NCI-H2029 (cell line): ENCODE measurements at places on chromosomes 16 and 17.

GRCh38 chr16:7497691-7498090 lies 165.0 kb downstream of the RBFOX1 start:
- DNase-seq = no peak

DNA sequence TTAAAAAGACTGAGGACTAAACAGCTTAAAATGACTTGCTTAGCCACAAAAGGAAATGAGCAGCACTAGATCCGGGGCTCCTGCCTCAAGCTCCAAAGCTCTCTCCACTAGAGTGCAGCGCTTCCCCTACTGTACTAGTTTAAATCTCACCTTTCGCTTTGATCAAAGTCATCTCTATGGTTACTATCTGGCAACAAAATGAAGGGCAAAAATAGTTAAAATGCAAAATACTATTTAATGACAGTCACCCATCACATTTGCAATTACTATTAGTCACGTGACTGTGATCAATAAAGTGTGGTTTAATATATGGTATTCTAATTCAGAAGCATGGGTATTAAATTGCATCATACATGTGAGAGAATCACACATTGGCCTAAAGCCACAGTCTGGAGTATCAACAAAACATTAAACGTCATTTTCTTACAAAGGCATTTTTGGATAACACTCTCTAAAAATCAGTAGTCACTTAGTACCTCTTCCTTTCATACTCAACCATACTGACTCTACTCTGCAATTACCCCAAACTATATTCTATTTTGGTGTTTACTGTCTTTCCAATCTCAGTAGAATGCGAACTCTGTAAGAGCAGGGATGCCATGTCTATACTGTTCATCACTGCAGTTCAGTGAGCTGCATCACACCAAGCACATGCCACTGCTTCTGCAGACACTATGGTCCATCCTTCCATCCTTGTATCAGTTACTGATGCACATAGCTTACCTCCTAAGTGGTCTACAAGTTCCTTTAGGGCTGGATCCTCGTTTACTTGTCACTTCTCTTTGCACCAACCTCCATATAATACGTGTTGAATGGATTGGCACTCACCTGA lies 6.2 kb downstream of the PSMD12 start:
- peak; percentile 17 for DNase-seq

- DNase-seq = no peak
Measured at GRCh38 chr16:87435372-87436224, 43.5 kb downstream of the MAP1LC3B start.

DNA sequence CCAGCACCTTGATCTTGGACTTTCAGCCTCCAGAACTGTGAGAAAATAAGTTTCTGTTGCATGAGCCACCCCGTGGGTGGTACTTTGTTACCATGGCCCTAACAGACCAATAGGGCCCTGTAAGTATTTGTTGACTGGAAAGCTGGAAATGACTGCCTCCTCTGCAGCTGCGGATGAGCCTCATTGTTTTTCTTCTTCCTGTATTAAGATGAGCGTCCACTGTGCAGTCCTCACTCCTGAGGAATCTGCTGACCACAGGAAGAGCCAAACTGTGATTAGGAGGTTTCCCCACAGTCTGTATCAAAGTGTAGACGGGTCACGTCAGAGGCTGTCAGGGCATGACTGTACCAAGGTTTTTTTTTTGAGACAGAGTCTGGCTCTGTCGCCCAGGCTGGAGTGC lies 12.2 kb upstream of the AKTIP start:
- DNase-seq = no peak

- DNase-seq = no peak
Measured at GRCh38 chr16:78509965-78510364, 410.5 kb downstream of the WWOX start.

- DNase-seq = no peak
Measured at GRCh38 chr16:30914830-30915229, 8.5 kb upstream of the FBXL19 start.

- no peak for DNase-seq
Measured at GRCh38 chr17:48589831-48590606, at the start of gene HOXB3. Gene HOXB3 (minus strand): TSS chr17:48590241. CDS start chr17:48552474, 37,767 bp downstream.

DNA sequence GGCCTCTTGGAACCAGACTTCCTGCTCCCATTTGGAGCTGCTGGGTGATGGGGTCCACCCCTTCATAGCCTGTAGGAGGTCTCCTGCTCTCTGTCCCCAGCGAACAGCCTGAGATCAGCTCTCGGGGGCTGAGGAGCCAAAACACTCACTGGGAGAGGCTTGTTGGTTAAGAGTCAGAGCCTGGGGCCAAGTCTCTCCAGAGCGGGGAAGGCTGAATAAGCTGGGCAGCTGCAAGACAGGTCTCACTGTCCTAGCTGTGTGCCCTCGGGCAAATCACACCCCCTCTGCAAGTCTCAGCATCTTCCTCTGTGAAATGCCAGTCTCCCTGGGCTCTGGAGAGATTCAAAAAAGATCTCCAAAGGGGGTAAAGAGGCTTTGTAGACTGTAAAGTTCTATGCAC lies 174.6 kb downstream of the WSCD1 start:
- DNase-seq = no peak

GRCh38 chr17:71085238-71086033 lies 916.1 kb downstream of the KCNJ2 start:
- no peak for DNase-seq

GRCh38 chr17:80153004-80153403 lies 6.1 kb upstream of the EIF4A3 start:
- DNase-seq = no peak
